ENCODE measurements at places on chromosomes 5 and 9. TPM values are rescaled to one million over a fixed set of nuclear protein-coding genes. Genes with fewer than 3 reads are reported as not detected.

GRCh38 chr9:118395415-118395814 is 691.2 kb downstream of the TLR4 start:
- no peak for DNase-seq

GRCh38 chr5:129099184-129099569 is 4.6 kb downstream of the ISOC1 start:
- no peak for DNase-seq

OTP gene
- total RNA-seq, result not detected

GRCh38 chr9:129111528-129112151 is 425 bp downstream of the PTPA start:
- DNase-seq, result peak; percentile 39

DNA sequence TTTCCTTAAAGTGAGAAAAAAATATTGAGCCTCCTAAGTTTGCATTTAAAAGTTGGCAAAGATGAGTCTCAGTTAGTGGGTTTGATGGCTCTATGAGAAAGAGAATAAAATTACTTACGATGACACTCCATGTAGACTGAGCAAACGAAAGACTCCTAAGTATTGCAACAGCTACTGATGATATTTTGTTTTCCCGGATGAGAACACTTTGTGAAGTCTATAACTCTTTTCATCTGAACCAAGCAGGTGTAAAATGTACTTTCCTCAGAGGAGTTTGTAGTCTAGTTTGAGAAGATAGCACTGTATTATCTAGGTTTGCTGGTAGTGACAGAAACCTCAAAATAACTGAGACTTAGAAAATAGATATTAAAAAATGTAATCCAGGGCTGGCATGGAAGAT is 1.7 kb upstream of the ITK start:
- DNase-seq, result no peak

- peak; percentile 75 for DNase-seq
Measured at GRCh38 chr9:20356403-20357036, 265.8 kb downstream of the MLLT3 start.

DNA sequence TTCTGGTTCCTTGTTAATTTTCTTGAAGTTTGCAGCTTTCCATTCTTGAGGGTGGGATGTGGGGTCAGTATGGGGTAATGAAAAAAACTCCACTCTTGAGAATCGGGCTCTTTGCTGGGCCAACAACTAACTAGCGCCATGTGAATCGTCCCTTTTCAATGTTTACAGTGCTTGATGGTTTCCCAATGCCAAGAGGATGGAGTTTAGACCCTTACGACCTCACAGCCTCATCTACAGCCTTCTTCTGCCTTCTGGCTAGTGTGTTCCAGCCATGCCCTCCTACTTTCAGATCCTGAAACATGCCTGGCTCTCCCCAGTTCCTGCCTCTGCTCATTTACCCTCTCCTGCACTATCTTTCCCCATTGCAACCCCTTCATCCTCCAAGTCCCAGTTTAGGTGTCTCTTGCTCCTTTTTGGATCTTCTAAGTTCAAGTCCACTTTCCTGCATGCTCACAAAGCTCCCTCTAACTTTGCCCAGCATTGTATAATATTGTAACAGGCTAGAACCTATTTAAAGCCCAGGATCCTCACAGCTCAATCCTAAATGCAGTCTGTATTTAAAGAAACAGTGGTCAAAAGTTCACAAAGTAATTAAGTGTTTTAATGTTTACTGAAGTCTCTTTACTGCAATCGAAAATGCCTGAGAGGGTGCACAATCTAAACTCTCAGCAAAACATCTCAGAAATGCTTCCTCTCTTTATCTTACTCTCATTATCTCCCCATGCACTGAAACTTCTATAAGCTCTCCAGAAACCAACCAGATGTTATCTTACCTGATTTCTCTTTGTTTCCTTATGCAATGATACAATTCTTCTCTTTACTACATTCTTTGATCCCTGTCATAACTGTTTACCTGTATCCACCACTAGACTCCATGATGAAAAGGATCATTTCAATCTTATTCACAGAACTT is 20.6 kb upstream of the CAST start:
- no peak for DNase-seq

DNA sequence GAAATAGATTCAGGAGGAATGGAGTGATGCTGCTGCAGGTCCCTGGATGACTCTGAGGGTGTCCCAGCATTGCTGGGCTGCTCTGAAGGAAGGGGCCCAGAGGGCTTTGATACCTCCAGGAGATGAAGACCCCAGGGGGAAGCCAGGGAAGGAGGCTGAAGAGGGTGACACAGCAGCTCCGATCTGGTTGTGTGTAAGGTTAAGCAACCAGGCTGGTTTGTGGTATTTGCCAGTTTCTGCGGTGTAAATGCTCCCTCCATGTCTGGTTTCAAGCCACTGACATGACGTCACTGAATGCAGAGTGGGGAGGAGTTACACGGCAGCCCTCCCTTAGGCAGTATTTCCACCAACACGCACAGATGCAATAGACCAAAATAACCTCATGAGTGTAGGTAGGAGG is 40.0 kb upstream of the ORM1 start:
- no peak for DNase-seq

- no peak for DNase-seq
Measured at GRCh38 chr5:34844999-34845398, 6.0 kb downstream of the TTC23L start.

- peak; percentile 28 for DNase-seq
Measured at GRCh38 chr5:90941002-90941720, 382.6 kb downstream of the ADGRV1 start.

GRCh38 chr5:142248853-142249462 is 75.9 kb downstream of the SPRY4 start:
- DNase-seq, result peak; percentile 80

DNA sequence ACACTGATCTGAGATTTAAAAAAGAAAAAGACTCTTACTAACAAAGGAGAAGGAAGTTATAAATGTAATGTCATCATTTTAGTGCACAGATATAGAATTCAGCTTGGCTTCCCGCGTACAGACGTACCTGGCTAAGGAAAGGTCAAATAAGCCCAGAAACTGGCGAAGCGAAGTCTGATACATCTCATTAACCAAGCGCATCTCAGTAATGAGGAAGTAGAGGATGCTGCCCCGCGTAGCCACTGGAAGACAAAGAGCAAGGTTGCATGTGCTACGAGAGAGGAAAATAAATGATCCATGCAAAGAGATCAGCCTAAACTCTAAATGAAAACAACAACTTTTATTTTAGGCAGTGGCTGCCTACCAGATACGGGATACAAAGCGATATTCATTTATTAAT is 208.8 kb downstream of the DNAH5 start:
- no peak for DNase-seq

DNA sequence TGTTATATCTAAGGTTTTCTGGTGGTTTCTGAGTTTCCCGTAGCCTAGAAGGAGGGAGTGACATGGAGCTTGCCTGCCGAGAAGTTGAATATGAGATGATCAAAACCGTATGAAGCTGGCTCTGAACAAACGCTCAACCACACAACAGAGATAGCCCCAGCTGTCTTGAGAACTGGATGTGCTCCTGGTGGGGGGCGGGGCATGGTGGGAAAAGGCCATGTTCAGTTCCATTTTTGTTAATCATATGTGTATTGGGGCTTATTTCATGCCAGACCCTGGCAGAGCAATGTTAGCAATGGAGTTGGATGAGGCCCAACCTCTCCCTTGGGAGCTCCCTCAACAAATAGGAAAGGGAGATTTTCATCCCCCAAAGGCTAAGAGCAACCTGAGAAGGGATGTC is 4.8 kb downstream of the CCL19 start:
- DNase-seq, result no peak

- no peak for DNase-seq
Measured at GRCh38 chr5:38651806-38652205, 95.4 kb upstream of the LIFR start.

DNA sequence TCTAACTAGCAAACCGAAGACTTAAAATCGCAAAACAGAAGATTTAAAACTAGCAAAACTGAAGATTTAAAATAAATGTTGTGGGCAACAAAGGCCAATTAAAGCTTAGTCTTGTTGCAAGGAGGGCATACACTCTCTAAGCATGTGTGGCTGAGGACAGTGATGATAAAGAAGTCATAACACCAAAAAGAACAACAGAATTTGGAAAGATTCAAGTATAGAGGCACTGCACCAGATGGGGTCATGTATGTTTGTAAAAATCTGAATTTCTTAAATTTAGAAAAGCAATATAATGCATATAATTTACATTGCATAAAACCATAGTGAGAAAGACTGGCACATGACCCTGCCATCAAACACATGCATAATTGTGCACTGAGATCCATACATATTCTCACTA is 743.8 kb downstream of the TAF11L14 start:
- DNase-seq, result no peak

DNA sequence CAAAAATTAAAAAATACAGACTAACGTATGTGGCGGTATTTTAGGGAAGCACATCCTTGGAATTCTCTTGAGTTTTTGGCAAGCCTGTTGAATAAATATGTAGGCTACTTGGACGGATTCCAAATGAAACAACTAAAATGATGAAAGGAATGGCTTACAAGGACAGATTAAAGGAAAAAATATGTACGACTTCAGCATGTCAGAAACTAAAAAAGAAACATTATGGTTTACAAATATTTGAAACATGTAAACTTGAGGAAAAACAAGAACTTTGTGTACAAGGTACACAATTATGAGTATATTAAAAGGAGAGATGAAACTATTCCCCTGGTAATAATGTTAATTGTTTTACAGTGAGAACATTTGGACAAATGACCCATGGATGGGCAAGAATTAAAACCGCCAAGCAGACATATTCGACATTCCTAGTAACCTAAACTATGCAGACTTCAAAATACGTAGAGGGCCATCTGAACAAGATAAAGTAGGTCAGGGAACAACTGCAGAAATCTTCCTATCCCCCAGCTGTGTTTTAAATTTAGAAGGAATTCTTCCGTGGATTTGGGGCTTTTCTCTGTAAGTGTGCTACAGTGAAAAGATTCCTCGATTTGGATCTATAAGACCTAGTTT is 12.5 kb downstream of the EDIL3 start:
- no peak for DNase-seq

DNA sequence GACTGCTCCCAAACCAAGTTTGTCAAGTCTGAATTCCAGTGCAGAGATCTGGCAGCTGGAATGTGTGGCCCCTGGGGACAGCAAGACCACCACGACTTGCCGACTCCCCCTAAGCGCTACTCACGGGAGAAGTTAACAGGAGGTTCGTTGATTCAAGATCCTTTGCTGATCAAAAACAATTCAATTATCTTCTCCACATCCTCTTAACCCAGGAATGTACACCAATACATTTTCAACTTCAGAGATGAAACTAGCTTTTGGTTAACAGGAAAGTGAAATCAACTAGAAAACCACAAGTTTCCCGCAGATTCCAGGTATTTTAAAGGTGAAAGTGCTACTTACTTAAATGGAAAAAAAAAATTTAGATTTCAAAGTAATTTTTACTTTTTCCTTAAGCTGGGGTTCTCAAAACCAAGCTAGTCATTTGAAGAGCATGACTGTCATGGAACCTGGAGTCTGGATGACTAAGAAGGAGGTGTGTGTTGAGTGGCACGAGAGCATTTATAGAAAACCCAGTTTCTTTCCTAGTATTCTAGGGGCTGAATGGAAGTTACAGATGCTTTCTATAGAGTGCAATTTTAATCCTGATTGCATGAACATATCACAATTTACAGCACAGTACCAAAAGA is 257.5 kb upstream of the PANK3 start:
- no peak for DNase-seq

- no peak for DNase-seq
Measured at GRCh38 chr5:33937017-33937706, 976 bp downstream of the RXFP3 start.

- DNase-seq, result no peak
Measured at GRCh38 chr5:99438619-99439018, 509.8 kb upstream of the CHD1 start.

EQTN gene
- total RNA-seq, result not detected

ACOT12 gene
- not detected for total RNA-seq

- peak; percentile 84 for DNase-seq
Measured at GRCh38 chr9:111959468-111960359, 63.1 kb downstream of the UGCG start.

GRCh38 chr9:130745210-130745800 is 51.7 kb downstream of the EXOSC2 start:
- no peak for DNase-seq

- no peak for DNase-seq
Measured at GRCh38 chr9:13810510-13810909, 503.4 kb downstream of the NFIB start.

DNA sequence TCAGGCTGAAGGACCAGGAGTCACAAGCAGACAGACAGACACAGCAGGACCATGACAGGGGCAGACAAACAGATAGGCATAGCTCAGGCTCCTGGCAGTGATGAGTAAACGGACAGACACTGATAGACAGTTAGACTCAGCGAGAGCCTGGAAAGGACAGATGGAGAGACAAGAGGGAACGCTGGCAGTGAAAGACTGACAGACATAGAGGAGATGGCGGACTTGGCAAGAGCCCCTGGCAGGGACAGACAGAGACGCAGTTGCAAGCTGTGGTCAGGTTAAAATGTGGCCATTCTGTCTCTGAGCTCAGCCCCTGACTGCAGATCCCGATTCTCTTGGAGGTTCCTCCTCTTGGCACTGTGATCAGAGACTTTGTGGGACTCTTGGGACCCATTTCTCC is 13.6 kb downstream of the CSF2 start:
- DNase-seq, result no peak

C8G gene
- 0.77 TPM for total RNA-seq

- no peak for DNase-seq
Measured at GRCh38 chr5:148988328-148988727, 74.5 kb downstream of the SH3TC2 start.

C9orf50 gene
- not detected for total RNA-seq

DNA sequence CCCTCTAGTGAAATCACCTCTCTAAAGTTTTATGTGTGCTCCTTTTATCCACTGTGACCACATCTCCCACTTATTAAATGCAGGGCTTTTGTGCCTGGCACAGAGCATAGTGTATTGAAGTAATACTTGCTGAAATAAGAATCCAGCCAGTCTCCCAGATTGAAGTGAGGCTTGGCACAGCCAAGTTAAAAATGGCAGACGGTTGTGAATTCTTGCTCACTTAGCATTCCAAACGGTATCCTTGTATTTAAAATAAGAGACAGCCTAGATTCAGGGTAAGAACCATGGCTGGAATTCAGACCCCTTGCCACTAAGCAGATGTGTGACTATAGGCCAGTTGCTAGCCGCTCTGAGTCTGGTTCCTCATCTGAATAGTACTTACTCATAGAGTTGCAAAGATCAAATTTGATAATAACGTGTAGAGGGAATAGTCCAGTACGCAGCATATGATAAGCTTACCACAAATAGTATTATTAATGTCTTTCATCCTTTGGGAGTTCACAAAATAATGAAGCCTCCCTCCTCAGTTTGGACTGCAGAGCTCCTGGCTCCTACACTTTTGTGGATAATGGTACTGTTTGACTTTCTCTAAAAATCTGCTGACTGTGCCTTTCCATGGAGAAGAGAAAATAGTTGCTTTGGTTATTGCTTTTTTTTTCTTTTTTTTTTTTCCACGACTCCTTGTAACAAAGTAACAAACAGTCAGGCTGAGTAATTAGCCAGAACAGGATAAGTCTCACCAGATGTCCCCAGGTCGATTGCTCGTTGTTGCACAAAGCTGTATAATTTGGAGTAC is 51.5 kb downstream of the FGF1 start:
- DNase-seq, result no peak
